ENCODE measurements at places on chromosomes 5 and 9.

DNA sequence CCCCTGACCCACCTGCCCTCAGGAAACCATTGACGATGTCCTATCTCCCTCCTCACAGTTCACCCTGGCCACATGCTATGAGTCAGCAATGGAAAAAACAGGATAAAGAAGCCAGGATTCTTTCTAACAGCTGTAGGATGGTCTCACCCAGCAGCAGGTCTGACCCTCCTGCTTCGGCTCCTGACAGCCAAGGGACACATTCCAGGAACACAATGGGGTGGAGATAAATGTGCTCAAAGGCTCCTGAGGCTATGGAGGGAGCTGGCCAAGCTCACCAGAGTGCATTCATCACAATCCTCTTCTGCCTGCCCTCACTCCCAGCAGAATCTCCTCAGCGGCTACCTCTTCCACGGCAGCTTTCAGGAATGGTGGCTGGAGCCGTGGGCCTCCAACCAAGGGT lies 170.3 kb downstream of the PJA2 start:
- DNase-seq, result no peak

DNA sequence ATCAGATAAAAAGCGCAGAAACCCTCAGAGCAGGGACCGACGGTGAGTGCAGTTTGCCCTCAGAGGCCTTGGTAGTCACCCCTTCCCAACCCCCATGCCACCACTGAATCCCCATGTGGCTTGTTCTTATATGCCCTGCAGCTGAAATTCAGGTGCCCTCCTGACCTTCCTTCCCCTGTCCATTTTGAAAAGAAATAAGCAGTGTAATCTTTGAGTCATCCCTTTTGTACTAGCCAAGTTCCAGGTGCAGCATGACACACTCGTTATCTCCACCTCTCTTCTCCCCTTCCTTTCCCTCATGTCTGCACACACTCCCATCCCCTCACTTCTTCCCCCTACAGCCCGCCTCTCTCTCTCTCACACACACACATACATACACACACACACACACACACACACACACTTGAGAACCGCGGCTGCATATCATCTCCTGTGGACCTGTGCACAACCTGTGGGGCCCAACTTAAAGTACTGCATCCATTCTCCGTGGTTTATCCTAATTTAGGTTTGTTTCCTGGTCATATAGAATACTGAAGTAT lies 53.1 kb downstream of the SYK start:
- no peak for DNase-seq

DNA sequence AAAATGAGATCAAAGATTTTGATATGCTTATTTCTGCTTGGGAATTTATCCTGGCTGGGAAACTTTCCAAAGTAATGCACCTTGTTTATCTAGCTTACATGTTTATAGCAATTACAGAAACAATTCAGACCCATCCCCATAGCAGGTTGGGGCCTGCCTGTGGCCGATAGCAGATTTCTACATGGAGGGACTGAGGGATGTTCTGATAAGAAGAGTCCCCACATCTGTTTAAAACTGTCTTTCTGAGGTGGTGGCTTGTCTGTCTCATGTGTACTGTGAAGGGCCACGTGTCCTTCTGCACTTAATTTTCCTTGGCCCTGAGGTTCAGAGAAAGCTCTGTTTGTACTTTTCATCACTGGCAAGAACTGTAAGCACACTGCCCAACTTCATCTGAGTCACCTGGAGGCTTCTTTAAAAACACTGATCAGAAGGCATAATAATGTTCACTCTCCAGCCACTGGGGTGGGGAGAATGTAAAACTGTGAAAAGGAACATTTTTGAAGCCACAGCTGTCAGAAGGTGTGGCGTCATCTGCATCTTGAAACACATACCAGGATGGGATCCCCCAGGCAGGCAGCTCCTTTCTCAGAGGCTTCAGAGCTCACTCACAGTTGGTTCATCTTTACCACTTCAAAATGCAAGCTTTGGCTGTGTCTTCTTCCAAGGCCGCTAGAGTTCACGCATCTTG lies 80.3 kb downstream of the MAP1B start:
- no peak for DNase-seq

- DNase-seq, result no peak
Measured at GRCh38 chr9:31323726-31324444, 1060.6 kb upstream of the ACO1 start.

- no peak for DNase-seq
Measured at GRCh38 chr9:99731950-99732349, 89.7 kb upstream of the NR4A3 start.

DNA sequence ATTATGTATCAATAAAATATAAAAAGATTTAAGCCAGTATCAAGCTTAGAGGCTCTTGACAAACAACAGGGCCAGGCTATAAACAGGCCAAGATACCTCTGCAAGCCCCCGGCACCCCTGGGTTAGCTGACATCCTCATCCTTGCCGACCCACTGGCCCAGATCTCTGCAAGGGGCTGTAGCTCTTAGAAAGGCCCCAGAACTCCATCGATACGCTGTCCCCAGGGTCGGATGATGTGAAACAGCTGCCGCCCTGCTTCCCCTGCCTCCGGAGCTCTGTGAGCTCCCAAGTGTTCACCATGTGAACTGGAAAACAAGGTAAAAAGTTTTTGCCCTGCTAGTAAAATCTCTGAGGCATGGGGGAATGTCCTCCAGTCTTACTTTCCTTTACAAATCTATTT lies 20.1 kb downstream of the SH3PXD2B start:
- DNase-seq, result no peak

- DNase-seq, result peak; percentile 85
Measured at GRCh38 chr5:149153751-149154610, 12.7 kb downstream of the ABLIM3 start.

DNA sequence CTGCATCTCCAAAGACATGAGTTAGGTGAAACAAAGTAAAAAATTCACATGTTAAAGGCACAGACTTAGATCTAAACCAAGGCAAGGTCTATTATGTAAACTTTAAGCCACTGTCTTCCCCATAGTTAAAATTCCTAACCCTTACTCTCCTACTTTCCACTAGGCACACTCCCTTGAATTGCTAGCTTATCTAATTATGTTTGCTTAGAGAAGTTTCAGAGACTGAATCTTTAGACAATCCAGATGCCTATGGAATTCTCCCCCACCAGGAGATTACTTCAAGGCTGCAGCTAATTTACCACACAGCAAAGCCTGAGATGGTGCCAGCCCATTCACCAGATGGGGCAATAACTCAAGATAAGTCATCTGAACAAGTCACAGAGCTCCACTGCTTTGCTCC lies 803.1 kb upstream of the COX7C start:
- DNase-seq, result no peak

GRCh38 chr9:103819936-103820335 lies 274.2 kb upstream of the SMC2 start:
- DNase-seq, result no peak

DNA sequence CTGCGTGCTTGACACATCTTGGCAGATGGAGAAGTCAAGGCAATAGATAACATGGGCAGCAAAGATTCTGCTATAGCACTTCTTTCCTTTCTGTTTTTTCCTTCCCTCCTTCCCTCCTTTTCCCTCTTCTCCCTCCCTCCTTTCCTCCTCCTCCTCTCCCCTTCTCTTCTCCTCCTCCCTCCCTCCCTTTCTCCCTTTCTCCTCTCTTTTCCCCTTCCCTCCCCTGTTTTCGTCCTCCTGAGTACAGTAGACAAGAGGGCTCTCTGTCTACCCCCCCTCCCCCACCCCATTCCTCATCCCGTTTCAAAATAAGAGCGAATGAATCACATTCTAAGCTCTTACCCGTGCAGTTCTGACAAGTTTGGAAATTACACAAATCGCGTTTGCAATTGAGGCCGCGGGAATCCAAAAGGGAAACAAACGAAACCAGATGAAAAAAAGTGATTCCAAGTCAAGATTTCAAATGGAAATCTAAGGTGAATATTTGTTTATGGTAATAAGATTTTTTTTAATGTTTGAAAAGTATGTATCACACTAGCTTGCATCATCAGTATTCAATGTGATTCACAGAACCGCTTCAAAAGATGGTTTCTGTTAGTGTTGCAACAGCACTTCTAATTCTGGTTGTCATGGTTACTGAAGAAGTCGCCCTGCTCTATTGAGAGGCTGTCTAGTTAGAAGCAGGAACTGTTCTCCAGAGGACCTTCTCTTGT lies 1.3 kb downstream of the NIM1K start:
- peak; percentile 91 for DNase-seq

DNA sequence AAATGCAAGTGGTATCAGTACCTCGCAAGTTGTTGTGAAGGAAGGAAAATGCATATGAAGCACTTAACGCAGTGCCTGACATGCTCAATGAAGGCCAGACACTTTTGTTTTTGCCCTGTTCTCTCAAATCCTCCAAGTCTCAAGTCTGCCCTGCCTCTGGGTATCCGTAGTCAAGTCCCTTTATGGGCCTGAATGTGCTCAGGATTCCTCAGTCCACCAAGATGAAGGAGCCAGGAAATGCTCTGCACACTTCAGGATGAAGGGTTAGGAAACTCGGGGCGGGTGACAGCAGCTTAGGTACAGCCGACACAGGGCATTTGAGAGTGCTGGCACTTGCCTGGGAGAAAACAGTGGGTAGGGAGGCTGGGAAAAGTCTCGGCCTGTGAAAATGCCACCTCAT lies 1.4 kb downstream of the ECSCR start:
- DNase-seq, result no peak

- DNase-seq, result no peak
Measured at GRCh38 chr5:44935262-44935661, 126.5 kb downstream of the MRPS30 start.

DNA sequence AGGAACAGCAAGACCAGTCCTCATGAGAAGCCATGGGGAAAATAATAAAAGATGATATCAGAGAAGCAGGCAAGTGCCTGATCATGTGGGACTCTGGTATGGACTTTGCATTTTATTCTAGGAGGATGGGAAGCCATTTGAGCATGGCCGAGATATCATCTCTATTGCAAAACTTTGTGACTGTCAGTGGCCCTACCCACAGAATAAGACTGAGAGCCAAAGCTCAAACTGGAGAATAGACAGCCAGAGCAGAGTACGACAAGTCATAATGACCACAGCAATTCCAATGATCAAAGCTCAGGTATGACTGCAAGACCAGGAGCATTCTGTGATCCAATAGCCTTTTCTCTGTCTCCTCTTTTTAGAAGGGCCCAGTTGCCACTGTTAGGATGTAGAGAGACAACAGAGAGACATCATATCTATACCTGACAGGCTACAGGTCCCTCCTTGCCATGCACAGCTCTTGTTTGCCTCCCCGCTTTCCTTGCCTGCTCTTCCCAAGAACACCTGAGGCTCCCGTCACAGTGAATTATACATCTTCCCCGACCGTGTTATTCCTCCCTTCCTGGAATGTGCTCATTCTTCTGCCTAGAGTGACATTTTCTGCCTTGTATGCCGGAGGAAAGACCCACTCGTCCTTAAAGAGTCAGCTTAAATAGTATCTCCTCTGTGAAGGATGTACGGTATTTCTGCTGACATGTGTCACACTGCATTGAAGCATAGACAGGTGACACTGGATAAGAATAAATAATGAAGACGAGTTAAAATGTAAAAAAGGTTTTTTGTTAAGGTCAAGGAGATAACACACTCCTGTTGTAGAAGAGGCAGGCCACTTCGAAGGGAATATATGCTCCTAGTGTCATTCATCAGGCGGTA lies 248.7 kb upstream of the MAP3K1 start:
- DNase-seq, result no peak

- no peak for DNase-seq
Measured at GRCh38 chr5:134791580-134791979, 33.0 kb downstream of the DDX46 start.

DNA sequence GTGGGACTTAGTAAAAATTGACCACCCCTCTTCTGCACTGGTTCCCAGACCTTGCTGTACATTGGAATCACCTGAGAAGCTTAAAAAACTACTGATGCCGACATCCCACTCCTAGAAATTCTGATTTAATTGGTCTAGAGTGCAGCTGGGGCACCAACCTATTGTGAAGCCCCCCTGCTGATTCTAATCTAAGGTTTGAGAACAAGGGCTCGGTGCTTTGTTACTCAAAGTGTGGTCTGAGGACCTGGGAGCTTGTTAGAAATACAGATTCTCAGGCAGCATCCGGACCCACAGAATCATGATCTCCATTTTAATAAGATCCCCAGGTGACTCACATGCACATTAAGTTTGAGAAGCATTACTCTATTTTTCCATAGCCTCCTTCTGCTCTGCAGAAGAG lies 57.8 kb upstream of the LPAR1 start:
- no peak for DNase-seq

GRCh38 chr9:78692871-78693270 lies 395.9 kb downstream of the PSAT1 start:
- peak; percentile 73 for DNase-seq

- no peak for DNase-seq
Measured at GRCh38 chr9:134553061-134553891, 88.3 kb upstream of the COL5A1 start.

DNA sequence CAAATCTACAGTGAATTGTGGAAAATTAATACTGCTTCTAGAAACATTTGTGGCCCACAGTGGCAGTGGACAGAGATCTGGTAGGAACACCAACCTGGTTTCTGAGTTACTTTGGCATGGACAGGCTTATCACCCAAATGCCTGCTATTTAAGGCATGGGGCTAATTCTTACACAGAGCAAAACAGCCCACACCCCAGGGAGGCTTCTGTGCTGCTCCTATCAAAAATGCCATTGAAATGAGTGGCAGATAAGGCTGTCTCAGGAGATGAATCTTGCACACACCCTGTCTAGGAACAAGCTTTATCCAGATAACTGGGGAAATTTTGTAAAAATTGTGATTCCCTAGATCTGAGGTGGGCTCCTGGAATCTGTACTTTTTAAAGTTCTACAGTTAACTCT lies 307.1 kb downstream of the TLE1 start:
- no peak for DNase-seq

- DNase-seq, result no peak
Measured at GRCh38 chr5:127343866-127344265, 53.3 kb downstream of the MEGF10 start.

GRCh38 chr9:70315389-70315788 lies 56.6 kb downstream of the SMC5 start:
- peak; percentile 24 for DNase-seq

- DNase-seq, result peak; percentile 9
Measured at GRCh38 chr5:19928562-19929421, 59.2 kb downstream of the CDH18 start.

- no peak for DNase-seq
Measured at GRCh38 chr9:130997395-130997684, 11.6 kb upstream of the LAMC3 start.

- no peak for DNase-seq
Measured at GRCh38 chr9:23229890-23230317, 596.1 kb downstream of the ELAVL2 start.

- no peak for DNase-seq
Measured at GRCh38 chr9:134487066-134487710, 154.4 kb upstream of the COL5A1 start.

DNA sequence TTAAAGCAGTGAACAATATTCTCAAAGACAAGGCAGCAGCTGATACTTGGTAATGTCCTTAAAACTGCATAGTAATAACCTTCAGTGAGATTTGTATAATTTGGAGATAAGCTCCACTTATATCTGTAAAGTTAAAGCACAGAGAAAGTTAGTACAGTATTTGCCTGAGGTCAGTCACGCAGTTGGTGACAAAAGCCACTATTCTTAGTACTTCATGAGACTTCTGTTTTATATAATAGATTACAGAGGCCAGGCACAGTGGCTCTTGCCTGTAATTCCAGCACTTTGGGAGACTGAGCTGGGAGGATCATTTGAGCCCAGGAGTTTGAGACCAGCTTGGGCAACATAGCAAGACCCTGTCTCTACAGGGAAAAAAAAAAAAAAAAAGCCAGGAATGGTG lies 266.4 kb upstream of the DMRT1 start:
- no peak for DNase-seq

- no peak for DNase-seq
Measured at GRCh38 chr5:140611020-140611521, 21.9 kb downstream of the CD14 start.

Data from AG20443 (cell line).